ENCODE measurements at places on chromosomes 16 and 17. TPM values are rescaled to one million over a fixed set of nuclear protein-coding genes. Genes with fewer than 3 reads are reported as not detected.

GRCh38 chr17:30208214-30208613, 27.3 kb downstream of the SLC6A4 start:
- no peak for DNase-seq

Gene ABCA9
- polyA plus RNA-seq, result 2.2 TPM

DNA sequence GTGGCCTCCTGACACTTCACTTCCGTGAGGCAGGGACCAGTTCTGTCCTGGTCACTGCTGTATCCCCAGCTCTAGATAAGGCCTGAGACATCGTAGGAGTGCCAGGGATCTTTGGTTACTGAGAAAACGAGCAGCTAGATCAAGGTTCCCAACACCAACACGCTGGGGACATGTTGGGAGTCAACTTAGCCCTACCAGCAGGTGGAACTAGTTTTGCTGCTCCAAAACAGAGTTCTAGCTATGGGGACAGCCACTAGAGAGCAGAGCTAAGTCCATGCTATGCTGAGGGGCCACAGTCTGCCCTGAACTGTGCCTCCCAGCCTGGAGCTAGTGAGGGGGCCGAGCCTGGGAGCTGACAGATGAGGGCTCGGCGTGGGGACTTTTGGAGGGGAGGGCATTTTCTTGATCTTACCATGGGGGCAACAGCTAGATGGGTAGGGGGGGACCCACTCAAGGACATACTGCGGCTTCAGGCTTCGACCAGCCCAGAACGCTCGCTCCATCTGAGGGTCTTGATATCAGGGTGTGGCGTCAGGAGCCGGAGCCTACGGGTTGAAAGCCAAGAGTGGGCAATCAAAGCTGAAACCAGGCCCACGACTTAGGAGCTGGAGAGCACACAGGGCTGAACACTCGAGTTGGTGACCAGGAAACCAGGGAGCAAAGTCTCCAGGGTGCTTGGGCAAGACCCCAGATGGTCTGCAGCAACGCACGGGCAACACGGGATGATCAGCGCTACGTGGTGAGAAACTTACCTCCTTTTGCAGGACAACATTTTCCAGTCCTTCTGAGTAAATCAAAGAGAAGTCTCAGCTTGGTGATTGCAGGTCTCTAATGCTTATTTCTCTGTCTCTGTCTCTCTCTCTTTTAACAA, 13.4 kb downstream of the SNX20 start:
- no peak for DNase-seq

Gene KCNJ2
- polyA plus RNA-seq, result 2.8 TPM

Gene IL17C
- polyA plus RNA-seq, result not detected

DNA sequence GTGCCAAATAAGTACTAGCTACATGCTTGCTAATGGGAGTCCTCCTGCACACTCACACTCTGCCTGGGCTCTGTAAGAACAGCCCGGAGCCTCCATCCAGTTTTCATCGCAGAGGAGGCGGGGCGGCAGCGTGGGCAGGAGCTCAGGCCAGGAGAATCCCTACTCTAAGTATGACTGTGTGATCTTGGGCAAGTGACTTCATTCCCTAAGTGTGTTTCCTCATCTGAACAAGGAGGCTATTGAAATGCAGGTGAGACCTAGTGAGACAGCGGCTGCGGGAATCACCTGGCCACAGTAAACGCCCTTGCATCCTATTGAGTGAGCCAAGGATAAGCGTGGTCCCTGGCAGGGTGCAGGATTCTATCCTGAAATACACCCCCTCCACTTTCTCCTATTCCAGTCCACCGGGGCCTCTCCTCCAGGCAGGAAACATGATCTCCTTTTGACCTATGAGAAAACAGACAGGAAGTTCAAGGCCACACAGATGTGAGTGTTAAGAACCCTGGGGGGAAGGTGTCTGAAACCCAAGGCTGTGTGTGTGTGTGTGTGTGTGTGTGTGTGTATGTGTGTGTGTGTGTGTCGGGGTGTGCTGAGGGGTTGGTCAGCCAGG, 5.2 kb upstream of the RAI1 start:
- no peak for DNase-seq

DNA sequence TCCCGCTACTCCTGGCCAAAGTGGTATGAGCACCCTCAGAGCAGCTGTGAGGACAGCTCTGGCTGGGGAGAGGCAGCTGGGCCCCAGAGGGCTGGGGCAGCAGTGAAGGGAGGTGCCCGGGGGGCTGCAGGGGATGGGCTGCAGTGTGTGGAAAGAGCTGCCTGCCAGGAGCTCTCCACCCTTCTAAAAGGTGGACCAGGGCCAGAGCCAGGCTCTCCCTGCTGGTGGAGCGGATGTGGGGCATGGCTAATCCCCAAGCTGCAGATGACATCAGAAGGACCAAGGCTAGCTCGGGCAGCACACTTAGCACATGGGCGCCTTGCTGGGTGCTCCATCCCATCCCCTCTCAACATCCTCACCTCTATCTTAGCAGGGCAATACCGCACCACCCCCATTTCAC, 103.1 kb downstream of the SDK2 start:
- DNase-seq, result no peak

DNA sequence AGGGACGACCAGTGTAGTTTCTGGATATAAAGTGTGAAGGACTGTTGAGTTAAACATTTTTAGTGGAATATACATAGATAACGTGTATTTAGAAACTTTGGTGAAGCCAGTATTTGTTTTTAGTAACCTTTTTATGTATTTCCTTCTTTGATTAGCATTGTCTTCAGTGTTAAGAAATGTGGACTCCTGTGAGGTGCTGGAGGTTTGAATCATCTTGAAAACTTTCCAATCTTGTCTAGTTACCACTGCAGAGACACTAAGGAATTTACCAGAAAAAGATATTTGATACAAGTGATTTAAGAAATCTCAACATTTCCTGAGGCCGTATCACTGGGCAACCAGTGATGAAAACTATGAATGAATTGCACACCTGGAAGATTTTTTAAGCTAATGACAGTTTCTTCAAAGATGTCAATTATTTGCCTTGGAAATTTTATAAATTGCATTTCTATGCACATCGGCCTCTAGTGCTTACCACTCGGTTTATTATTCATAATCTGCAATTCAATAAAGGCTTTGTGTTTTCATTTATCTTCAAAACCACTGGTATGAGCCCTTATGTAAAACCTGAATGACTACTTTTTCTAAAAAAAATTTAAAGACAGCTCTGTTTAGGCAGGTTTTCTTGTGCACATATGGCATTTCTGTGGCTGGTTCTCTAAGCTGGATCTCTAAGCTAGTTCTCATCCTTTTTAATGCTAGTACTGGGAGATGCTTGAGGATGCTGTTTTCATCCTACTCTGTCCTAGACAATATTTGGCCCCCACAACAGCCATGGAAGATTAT, 31.4 kb upstream of the ADCY7 start:
- no peak for DNase-seq

Gene USP7
- 129 TPM for polyA plus RNA-seq

DNA sequence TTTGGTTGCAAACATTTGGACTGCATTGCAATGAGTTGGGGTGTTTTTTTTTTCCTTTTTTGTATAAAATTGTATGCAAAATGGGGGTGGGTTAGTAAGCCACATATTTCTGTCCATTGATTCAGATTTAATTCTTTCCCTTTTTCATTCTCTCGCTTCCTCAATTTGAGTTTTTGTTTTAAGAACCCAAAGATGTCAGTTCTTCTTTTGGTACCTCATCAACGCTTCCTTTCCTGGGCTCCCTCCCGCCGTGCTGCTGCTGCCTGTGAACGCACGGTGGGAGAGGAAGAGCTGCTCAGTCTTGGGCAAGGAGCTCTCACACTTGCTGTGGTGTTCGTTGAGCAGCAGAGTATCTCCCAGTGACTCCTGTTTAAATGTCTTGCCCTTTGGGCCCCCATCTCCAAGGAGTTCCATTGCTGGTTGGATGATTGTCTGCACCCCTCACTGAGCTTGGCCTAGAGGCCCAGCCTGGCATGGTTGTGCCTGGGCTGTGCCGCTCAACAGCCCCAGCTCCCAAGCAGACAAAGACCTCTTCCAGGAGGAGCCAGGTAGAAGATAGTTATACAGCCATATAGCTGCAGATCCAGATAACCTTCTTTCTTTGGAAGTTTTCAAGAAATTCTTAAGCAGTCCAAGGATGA, 13.6 kb downstream of the UBFD1 start:
- no peak for DNase-seq

GRCh38 chr16:27748868-27749546, 199.1 kb downstream of the KATNIP start:
- DNase-seq, result no peak

DNA sequence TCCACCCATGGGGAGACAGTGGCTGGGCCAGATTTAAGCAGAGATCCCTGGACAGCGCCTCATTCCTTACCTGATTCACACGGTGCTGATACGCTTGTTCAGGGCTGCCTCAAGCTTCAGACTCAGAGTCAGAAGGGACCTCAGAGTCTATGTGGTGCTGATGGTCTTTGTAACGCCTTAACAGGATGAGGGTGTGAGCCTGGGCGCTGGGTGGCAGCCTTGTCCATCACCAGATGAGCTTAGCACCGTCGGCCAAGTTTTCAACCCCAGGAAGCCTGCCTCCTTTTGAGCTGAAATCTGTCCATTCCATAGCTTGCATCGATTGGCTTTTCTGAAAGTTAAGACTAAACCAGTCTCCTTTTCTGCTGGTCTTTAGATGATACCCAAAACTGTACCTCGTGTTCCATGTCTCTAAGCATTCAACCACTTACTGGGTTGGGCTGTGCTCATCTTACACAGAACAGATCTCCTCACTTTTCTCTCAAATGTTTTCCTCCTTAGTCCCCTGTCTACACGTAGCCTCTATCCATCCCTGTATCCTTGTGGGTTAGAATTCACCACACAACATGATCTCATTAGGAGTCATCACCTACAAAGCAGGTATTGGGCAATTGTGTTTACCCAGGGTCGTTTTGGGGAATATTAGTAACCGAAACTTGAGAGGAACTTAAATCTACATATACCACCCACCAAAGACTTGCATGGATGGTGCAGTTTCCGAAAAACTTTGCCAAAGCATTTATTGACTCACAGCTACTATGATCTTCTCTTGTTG, 573.4 kb downstream of the CDH13 start:
- peak; percentile 3 for DNase-seq

- DNase-seq, result peak; percentile 15
Observed at GRCh38 chr17:34673995-34674890, 94.9 kb downstream of the TMEM132E start.

DNA sequence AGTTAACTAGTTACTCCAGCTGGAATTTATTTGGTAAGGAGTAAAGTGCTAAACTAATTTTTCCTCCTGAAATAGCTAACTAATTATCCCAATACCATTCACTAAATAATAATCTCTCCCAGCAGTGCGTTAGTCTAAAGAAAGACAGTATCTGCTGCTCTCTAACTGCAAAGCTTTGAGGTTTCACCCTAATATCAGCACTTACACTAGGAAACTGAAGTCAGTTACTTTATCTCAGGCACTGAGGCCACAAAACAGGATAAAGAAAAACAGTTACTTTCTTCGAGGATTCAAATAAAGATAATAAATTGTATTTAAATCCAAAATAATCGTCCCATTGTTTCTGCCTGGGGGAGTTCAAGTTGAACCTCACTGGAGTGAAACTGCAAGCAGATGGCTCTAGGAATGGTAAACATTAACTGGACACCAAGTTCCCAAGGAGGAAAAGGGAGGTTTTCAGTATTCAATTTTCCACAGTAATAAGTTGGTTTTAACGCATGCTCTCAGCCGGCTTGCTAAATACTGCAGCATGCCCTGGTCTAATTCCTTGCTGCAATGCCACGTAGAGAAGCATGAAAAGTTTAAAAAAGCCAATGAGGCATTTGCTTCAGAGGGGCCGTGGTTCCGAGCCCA, 20.0 kb upstream of the FOXJ1 start:
- no peak for DNase-seq

Gene OTOP3
- polyA plus RNA-seq, result not detected

- peak; percentile 71 for DNase-seq
Observed at GRCh38 chr17:47205419-47205963, 3.7 kb upstream of the MYL4 start.

Gene ALG1
- polyA plus RNA-seq, result 24.9 TPM

DNA sequence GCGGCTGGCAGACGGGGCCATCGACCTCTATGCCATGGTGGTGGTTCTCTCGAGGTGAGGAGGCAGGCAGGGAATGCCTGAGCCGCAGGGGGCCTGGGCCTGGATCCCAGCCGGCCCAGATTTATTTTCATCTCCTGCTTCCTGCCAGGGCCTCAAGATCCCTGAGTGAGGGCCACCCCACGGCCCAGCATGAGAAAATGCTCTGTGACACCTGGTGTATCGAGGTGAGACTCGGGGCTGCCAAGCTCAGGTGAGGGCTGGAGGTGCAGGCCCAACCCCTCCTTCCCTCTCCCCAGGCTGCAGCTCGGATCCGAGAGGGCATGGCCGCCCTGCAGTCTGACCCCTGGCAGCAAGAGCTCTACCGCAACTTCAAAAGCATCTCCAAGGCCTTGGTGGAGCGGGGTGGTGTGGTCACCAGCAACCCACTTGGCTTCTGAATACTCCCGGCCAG, 4.9 kb downstream of the ACADVL start:
- DNase-seq, result no peak

- DNase-seq, result no peak
Observed at GRCh38 chr17:2906901-2907300, 110.7 kb downstream of the RAP1GAP2 start.

Gene TEDC2
- polyA plus RNA-seq, result 11.8 TPM

GRCh38 chr17:78868391-78868790, 27.8 kb upstream of the USP36 start:
- DNase-seq, result no peak

Gene ZG16B
- polyA plus RNA-seq, result not detected
